Brain (organoid and tissue), 16 donors: ENCODE measurements at places on chromosomes 5 and 9. TPM values are rescaled to one million over a fixed set of nuclear protein-coding genes. Genes with fewer than 3 reads are reported as not detected.

The TEK gene
- polyA plus RNA-seq = 3.3 TPM

The SMIM33 gene
- polyA plus RNA-seq = not detected

The CKMT2 gene
- polyA plus RNA-seq = 5.3 TPM

DNA sequence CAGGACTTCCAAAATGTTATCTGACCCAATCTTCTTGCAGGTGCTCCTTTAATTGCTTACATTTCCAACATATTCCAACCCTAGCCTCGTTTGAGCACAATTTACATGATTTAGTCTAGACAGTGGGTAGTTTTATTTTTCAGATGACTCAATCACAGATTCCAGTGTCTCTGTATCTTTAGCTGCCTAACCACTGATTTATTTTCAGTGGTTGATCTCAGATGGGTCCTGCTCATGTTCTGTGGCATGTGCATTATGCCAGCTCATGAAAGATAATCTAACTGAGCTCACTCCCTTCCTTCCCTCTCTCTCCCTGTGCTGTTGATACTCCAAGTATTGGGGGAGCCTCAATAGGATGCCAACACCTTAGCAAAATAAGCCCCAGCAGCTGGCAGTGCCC is 106.1 kb upstream of the ICE1 start:
- no peak for DNase-seq

DNA sequence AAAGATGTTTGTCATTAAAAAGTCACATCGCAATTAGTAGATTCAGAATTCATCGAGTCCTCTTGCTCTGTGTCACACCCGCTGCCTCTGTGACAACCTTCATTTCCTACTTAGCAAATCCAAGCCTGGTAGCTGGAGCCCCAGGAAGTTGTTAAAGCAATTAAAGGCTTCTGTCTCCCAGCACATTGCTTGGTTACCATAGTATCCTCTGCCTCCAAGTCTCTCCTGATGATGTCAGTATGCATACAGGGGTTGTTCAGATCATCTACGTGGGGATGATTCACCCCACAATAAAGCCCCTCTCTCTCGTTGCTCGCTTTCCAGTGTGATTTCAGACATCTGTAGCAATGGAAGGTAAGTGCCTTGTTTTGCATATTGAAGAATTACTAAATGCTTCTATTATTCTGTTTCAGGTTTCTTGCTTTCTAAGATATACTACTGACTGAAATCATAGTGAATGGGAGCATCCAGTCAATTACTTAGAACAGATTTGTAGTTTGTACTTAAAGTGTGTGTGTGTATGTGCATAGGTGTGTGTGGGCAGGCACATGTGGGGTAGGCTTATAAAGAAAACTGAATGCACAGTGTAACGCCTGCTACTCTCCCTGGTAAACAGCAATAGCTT is 52.9 kb downstream of the PAM start:
- DNase-seq = peak; percentile 67

- peak; percentile 86 for DNase-seq
These were observed 138.4 kb upstream of the ZNF618 start for GRCh38 chr9:113737517-113738271.

- no peak for DNase-seq
These were observed 31.2 kb downstream of the CEP72 start for GRCh38 chr5:643351-643801.

- no peak for DNase-seq
These were observed 145.6 kb upstream of the TSLP start for GRCh38 chr5:110925916-110926315.

DNA sequence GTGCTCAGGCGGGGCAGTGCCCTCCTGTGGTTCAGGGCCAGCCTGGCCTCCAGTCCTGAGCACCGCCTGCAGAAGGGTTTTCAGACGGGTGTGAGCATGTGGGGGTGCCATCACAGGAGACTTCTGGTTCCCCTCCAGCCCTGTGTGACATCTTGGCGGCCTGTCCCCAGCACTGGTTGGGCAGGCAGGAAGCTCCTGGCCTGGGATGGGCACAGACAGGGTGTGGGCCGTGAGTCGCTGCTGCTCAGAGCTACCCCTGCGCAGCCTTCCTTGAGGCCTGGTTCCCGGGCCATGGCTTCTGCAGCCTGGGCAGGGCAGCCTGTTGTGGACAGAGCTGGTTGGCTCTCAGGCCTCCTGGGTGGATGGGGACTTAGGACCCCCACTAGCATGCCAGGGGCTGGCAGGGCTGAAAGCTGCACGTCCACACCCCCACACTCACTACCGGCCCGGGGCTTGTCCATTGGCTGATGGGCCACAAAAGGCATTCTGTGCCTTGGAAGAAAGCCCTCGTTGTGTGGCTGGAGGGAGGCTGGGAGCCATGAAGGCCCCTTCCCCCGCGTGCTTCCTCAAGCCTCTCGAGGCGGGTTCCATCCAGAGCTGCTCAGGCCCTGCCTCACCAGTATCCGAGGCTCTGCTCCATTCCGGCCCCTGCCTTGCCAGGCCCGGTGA is 58.7 kb downstream of the RXRA start:
- peak; percentile 50 for DNase-seq

DNA sequence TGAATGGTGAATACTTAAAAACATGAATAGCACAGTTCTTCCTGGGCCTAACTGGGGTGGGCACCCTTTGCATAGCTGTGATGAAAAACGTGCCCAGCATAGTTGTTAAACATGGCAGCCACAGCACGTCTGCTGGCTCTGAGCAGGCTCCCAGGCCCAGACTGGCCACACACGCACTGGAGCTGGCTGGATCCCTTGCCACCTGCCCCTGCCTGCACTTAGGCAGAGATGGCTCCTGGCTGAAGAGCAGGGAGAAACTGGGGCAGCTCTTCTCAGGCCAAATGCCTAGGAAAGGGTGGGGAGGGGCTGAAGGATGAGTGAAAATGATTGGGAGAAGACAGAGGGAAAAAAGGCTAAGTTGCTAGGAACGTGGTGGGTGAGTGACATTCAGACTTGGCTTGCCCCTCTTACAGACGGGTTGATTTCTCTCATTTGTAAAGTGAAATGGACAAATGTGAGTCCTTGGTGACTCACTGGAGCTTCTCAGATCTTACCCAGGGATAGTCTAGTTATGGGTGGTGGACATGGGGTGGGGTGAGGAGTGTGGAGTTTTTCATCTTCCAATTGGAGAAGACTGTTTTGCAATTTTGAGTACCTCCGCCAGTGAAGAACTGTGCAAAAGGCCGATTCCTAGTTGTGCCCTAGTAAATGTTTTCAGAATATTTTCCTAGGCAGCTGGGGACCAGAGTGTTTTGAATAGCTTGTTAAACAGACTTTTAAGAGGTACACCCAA is 42.4 kb downstream of the TRIO start:
- peak; percentile 86 for DNase-seq

DNA sequence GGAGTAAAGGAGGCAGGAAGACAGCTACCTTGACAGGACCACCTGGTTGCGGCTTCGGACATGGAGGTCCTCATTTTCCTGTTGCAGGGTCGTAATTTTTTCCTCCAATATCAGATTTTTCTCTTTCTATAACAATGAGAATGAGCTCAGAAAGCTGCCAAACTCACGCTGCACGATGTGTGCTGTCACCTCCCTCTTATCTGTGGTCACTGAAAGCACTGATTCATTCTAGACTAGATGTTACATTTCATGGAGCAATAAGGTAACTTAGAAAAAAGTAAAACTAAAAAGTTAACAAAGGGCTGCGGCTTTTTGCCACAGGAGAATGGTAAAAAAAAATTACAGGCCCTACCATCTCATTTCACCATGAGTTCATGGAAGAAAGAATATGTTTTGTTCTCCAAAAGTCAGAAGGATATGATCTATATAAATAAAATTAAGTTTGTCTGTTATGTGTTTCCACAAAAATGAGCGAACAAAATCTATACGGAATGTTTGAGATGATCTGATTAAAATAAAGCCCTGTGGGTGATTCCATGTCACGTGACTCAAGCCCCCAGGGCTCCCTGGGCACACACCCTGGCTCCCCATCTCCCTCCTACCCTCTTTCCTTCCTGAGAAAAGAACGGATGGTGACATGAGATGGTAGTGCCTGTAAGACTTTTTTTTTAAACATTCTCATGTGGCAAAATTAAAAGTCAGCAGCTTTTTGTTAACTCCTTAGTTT is 26.9 kb upstream of the ANXA6 start:
- DNase-seq = no peak

DNA sequence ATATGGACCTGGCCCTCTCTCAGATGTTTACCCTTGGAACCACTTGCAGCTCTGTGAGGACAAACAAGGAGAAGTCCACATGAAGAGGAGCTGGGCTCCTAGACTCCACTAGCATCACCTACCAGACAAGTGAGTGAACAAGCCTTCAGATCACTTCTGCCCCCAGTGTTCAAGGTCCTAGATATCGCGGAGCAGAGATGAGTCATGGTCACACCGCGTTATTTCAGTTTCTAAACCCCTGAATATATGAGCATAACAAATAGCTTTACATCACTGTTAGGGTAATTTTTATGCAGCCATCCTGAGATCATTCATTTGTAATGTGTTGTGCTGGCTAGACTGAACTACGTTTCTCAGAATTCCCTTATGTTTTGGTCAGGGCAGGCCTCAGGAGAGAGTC is 77.0 kb upstream of the DAP start:
- DNase-seq = no peak

DNA sequence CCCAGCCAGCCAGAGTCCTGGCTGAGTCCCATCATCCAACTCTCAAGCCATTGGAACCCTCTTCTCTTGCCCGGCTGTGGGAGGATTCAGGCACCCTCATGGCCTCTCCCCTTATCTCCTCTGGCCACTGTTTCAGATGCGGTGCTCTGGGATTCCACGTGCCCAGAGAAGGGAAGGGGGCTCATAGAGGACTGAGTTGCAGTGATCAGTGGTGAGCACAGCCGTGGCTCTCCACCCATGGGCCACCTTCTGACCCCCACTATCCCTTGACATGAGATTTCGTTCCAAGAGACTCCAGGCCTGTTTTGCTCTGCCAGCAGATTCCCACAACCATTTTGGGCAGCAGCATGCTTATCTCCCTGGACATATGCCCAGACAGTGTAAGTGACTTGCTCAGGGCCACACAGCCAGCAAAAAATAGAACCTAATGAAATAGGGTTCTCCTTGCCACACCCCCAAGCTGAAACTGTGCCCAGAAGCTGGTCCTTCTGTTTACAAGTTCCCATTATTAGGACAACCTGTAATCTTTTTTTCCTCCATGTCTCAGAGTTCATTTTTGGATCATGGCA is 2.7 kb downstream of the GPX3 start:
- no peak for DNase-seq
